ENCODE measurements at places on chromosomes 1 and 21.

- no peak for DNase-seq
Observed at GRCh38 chr1:22636353-22636752, at the start of gene C1QA. TSS of gene C1QA (plus strand) at chr1:22636628. CDS start at chr1:22637617, 989 bp downstream.

DNA sequence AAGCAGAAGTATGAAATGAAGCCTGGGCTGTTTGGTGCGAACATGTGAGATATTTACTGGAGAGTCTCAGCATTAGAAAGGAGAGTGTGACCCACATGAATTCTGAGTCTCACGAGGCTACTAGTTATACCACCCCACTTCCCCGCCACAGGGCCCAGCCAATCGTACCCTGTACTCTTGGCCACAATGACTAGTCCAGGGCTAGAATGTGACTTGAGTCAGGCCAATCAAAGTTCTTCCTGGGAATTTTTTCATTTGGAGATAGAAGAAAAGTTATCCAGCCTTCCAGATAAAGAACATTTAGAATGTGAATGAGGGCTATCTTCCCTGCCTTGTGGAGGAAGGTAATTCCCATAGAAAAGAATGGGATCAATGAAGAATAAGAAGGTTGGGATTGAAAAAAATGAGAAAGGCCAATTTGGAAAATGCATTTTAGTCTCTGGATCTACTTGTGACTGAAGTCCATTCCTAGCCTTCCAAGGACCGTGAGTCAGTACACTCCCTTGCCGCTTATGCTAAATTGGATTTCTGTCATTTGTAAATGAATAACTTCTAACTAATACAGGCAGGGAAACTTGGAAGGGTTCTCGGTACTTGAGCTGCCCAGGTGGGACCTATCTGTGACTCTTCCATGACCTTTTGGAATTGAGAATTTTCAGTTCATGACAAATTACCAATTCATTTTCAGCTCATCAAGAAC lies 12.3 kb upstream of the RIMKLA start:
- DNase-seq, result no peak

DNA sequence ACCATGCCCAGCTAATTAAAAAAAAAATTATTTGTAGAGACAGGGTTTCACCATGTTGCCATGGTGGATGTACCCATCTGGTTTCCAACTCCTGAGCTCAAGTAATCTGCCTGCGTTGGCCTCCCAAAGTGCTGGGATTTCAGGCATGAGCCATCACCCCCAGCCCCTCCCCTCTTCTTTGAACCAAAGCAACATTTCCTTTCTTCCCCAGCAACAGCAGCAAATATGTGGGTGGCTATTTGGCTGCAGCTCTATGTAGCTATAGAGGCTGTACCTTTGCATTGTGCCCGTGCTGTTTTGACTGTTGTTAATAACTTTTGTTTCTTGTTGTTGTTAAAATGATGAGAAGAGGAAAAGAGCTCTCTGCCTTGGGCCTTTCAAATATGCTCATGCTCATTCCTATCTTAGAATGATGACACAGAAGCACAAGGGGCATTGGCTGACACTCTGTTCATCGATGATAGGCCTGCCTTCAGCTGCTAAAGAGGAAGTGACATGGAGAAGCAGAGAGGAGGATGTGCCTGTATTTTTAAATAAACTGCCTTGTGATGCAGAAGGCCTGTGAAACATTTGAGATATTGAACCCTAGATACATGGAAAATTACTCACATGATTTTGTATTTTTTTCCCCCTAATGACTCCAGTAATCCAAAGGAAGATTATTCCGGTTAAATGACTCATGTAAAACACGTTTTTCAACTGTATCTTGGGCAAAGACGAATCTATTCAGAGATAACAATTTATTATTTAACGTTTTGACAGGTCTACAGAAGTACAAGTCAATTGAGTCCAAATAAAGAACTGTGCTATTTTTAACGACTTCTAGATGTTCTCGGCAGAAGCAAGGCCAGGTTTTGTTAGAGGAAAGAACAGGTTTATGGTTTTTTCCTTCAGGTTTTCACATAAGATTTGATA lies 20.5 kb upstream of the XPR1 start:
- DNase-seq, result no peak

GRCh38 chr21:39855595-39855994 lies 11.6 kb upstream of the PCP4 start:
- DNase-seq, result no peak

DNA sequence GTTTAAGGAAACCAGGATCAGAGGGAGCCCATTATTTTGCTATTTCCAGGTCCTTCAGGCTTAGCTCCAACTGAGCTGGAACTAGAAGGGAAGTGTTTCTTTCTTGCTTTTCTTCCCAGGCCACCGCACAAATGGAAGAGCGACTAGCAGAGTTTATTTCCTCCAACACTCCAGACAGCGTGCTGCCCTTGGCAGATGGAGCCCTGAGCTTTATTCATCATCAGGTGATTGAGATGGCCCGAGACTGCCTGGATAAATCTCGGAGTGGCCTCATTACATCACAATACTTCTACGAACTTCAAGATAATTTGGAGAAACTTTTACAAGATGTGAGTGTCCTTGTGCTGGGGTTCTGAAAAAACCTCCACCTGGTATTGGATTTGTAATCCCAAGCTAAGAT lies 121.8 kb downstream of the PIK3R3 start:
- DNase-seq, result no peak

DNA sequence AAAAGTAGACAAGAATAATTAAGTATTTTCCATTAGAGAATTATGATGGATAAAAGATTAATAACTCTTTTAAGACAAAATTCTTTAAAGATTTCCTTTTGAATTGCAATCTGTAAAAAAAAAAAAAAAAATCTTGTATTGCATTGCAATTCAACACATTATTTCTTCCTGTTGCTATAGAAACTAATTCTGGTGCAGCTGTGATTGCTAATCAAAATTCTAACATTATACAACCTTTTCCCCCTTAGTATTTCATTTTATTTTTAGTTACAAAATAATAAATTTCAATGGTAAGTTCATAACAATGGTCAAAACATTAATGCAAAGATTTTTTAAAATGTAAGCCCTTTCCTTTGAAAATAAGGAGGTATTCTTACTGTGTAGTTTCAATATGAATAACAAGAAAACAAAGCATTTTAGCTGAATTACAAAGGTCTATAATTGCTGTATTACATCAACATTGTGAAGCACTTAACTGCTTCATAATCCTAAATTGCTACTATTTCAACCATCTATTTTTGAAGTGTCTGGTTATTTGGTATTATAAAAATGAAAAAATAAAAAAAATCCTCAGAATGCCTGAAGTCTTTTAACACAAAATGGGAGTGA lies 135.0 kb downstream of the SYT14 start:
- no peak for DNase-seq
